HFFc6 (cell line): ENCODE measurements at places on chromosomes 2 and 18. TPM values are rescaled to one million over a fixed set of nuclear protein-coding genes. Genes with fewer than 3 reads are reported as not detected.

GRCh38 chr2:201661366-201661765 lies 18.1 kb upstream of the TMEM237 start:
- no peak for DNase-seq

DNA sequence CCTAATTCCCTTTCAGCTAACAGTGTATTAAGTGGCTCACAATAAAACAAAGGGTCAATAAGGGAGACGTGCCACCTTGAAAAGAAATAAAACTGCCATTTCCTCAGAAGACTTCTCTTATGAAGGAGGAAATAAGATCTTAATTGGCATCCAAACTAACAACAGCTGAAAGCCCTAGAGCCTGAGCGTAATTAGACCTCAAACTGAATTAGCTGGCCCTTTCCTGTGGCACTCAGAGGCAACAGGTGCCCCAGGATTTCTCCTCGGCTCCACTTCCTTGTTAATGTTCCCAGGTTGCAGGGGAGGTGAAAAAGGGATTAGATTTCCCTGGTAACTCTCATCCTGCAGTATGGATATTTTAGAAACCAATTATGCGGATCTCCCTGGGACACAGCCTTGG lies 804.3 kb downstream of the DCDC2C start:
- no peak for DNase-seq

GRCh38 chr2:84965192-84965516 lies 5.8 kb upstream of the KCMF1 start:
- DNase-seq = no peak

DNA sequence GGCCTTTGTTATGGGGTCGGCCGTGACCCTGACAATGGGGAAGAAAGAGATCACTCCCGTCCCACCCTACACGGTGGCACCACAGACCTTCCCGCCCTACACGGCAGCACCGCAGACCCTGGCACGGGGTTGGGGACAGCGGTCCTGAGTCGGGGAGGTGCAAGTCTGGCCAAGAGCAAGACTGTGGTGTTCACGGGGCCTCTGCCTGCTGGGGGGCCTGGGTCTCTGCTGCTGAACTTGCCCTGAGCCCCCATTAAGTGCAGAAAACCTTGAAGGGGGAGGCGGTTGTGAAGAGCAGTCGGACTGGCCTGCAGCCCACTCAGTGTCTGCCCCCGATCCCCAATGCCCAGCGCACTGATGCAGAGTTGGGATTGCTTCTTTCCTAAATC lies 75.9 kb downstream of the SLC66A2 start:
- DNase-seq = no peak

DNA sequence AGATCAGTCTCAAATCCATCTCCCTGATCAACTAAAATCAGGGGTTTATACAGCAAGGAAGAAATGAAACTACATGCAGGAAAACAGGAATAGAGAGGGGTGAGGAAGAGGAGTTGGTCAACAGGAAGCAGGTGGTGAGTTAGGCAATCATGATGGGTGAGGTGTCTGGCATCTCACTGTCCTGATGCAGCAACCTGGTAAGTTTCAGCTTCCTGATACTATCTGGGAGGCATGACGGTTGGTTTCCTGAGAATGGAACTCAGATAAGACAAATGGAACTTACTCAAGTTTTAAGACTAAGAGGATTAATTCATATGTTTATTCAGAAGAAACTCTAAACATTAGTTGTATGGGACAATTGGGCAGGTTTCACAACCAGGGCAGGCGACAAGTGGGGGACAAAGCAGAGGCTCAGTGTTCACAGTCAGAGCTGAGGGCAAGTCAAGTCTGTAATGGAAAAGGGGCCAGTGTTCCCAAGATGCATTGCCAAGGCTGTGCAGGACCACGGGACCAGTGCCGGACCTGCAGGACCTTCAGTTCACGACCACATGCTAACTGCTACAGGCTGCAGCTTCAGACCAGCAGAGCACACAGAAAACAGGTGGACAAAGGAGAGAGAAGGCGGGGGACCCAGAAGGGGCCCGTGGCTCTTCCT lies 17.7 kb upstream of the GALM start:
- DNase-seq = no peak

DNA sequence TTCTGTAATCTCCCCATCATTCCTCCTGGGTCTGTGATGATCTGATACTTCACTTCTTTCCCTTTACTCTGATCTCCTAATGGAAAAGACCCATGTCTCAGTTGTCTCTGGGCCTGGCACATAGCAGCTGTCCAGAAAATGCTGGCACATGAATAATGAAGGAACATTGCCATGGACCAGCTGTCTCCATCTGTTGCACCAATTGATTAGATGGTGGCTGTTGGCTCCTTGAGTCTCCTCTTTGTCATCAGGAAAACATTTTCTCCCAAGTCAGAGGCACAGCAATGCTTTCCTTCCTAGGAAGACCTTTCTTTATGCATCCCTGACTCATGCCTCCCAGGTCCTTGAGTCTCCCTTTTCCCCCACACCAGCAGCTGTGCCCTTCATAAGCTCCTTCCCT lies 286.2 kb upstream of the CXCR4 start:
- DNase-seq = no peak

The RUFY4 gene
- not detected in 3 replicates for total RNA-seq

- DNase-seq = peak; percentile 83
Observed at GRCh38 chr2:46847185-46847710, 68.4 kb downstream of the MCFD2 start.

- DNase-seq = peak; percentile 53
Observed at GRCh38 chr2:100731535-100731981, 88.4 kb upstream of the NPAS2 start.

The MOGAT1 gene
- total RNA-seq = not detected in 2 replicates
